Stimulated activated CD8-positive, alpha-beta memory T cell treated with anti-CD3 and anti-CD28 coated beads, Interleukin-2, amount 100 ng/mL, for 1 hour (primary cell): ENCODE measurements at places on chromosomes 3 and 15.

DNA sequence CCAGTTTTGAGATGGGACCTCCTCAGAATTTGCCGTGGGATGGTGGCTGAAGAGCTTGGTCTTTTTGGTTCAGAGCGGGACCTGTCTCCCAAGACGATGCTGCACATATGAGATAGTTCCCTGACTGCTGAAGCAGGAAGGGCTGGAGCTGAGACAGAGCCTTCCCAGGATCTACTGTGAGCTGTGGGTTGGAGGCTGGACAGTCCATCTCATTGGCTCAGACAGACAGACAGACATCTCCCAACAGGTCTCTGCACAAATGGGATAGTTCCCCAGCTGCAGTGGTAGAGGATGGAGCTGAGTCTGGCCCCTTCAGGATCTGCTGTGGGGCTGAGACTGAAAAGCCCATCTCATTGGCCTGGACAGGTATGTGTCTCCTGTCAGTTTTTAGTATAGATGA is 1145.6 kb upstream of the CADM2 start:
- no peak for DNase-seq

- DNase-seq, result no peak
These were observed 246.8 kb downstream of the NR1D2 start for GRCh38 chr3:24191801-24192403.

DNA sequence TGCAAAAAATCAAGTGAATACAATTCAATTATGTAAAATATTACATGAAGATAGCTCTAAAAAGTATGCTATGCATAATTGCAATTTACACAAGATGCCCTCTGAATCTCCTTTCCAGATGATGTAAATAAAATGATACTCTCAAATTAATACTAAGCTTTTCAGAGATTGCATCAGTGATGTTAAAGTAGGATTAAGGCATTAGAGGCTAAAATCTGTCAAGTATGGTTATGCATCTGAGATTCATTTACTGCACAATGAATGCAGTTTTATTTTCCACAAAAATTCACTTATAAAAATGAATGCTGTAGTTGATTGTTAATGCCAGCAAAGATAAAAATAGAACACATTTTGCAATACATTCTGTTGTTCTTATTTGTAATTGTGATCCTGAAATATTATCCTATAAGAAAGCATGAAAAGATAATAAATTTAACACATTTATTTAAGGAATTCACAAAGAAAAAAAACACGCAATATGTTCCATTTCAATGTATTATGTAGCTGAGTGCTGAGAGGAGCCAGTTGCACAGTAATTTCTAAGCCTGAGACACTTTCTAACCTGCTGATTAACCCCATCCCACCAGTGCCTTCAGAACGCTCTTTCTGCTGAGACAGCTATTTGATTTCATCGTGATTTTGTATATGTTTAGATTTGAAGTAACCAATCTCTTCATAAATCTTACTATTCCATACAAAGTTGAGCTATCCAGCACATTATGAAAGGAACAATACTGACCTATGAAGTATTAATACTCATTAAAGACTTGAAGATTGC is 224.4 kb downstream of the CADM2 start:
- no peak for DNase-seq

GRCh38 chr3:156181509-156181908 is 61.1 kb downstream of the KCNAB1 start:
- no peak for DNase-seq

DNA sequence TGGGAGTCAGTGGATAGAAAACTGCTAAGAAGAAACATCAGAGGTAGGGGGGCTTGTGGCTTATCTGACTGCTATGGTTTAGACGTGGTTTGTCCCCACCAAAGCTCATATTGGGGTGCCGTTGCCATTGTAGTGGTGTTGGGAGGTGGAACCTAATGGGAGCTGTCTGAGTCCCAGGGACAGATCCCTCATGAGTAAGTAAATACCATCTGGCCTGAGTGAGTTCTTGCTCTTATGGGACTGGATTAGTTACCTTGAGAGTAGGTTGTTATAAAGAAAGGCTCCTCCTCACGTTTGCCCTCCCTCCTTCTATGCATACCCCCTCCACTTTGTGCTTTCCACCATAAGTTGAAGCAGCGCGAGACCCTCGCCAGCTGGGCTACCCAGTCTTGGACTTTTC is 53.4 kb upstream of the VILL start:
- no peak for DNase-seq

- no peak for DNase-seq
These were observed 3.6 kb upstream of the CD276 start for GRCh38 chr15:73680549-73680948.
